Right atrium auricular region (tissue), 2 donors: ENCODE measurements at places on chromosomes 3 and 15. TPM values are rescaled to one million over a fixed set of nuclear protein-coding genes. Genes with fewer than 3 reads are reported as not detected.
A peak's percentile ranks its signal among the peaks of the same experiment; 100 is the strongest.

XCR1 gene
- not detected for total RNA-seq

MOBP gene
- total RNA-seq: 0.20 TPM

- peak; percentile 84 for DNase-seq
Measured at GRCh38 chr15:84840741-84841429, 23.7 kb downstream of the ALPK3 start.

DNA sequence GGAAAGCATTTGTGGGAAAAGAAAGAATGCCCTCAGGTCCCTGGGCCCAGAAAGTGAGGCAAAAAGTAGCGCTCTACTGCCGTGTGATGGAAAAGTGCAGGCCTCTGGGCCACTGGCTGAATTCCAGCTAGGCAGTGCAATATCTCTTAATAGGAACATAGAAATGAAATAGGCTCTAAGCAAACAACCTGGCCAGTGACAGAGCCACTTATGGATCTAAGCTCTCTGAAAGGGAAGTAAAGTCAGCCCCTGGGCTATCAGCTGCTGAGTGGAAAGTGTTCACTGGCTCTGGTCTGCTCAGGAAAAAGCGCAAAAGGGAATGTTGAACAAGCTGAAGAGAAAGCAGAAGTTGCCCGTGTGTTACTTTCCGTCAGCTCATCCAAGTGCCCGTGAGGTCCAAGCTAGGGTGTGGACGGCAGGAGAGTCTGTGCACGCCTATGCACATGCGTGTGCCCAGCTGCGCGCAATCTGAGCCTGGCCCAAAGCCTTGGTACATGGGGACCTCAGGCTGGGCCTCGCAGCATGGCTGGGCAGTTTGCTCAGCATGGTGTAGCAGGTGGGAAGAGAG, 74.0 kb upstream of the RAD18 start:
- DNase-seq: peak; percentile 69

- DNase-seq: no peak
Measured at GRCh38 chr3:197083486-197083885, 53.9 kb upstream of the MELTF start.

GABRR3 gene
- not detected for total RNA-seq

EPHB3 gene
- 2.1 TPM for total RNA-seq

- DNase-seq: peak; percentile 88
Measured at GRCh38 chr15:66774001-66774814, 72.2 kb downstream of the SMAD6 start.

GRCh38 chr15:99282121-99282520, 30.8 kb downstream of the LRRC28 start:
- no peak for DNase-seq

CCDC50 gene
- 58.7 TPM for total RNA-seq

DNA sequence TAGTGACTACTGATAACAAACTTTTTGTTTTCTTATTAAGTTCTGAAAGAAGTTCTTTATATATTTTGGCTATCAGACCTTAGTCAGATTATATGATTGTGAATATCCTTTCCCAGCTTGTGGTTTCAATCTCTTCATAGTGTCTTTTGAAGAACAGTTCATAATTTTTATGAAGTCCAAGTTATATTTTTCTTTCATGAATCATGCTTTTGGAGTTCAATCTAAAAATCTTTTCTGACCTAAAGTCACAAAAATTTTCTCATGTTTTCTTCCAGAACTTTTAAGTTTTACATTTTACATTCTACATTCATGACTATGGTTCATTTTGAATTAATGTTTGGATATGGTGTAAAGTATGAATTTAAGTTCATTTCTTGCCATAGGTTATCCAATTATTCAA, 34.2 kb upstream of the OCA2 start:
- DNase-seq: no peak

- no peak for DNase-seq
Measured at GRCh38 chr15:58015565-58015964, 49.9 kb downstream of the ALDH1A2 start.

GRCh38 chr3:189286188-189286587, 114.4 kb downstream of the TPRG1 start:
- no peak for DNase-seq
